Suprapubic skin (tissue), 4 donors: ENCODE measurements at places on chromosomes 6 and 20. TPM values are rescaled to one million over a fixed set of nuclear protein-coding genes. Genes with fewer than 3 reads are reported as not detected.

DNA sequence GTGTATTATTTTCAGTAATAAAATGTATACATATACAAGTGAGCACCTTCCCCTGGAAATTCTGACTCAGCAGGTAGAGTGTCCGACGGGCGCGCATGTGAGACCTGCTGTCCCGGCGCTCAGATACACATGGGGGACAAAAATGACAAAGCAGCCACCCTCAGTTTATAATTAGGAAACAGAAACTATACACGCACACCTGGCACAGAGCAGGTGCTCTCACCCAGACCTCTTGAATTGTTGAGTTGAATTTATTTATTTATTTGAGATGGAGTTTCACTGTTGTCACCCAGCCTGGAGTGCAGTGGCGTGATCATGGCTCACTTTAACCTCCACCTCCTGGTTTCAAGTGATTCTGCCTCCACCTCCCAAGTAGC lies 180.4 kb downstream of the ZDHHC14 start:
- no peaks in the 10 kb centered on the region for H3K4me1 ChIP-seq
- H3K27me3 ChIP-seq: no peaks in the 10 kb centered on the region
- no peak overlapping the region for H3K27ac ChIP-seq
- no peaks in the 10 kb centered on the region for H3K36me3 ChIP-seq
- H3K4me3 ChIP-seq: no peak overlapping the region
- no peak for DNase-seq

DNA sequence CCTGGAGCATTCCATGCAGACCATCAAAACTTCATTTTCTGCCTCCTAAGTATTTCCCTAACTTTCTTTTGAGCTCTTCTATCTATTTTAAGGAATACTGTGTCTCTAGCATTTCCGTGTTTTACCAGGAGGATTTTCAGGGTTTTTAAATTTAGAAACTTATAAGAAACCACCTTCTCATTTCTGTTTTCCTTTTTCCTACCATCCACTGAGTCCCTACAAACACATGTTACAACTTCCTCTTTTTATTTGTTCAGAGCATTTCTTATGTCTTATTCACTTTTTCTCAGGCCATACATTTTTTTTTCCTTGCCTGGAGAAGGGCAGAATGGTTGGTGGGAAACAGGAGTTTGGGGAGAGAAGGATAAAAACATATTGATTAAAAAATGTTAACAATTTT lies 130.0 kb upstream of the BMP5 start:
- H3K36me3 ChIP-seq: no peaks in the 10 kb centered on the region
- H3K4me1 ChIP-seq: no peaks in the 10 kb centered on the region
- no peak for DNase-seq
- no peaks in the 10 kb centered on the region for H3K27me3 ChIP-seq
- no peak overlapping the region for H3K4me3 ChIP-seq

- no peaks in the 10 kb centered on the region for H3K27me3 ChIP-seq
- no peak overlapping the region for H3K27ac ChIP-seq
- no peaks in the 10 kb centered on the region for H3K36me3 ChIP-seq
- H3K4me1 ChIP-seq: no peaks in the 10 kb centered on the region
- no peak for DNase-seq
These were observed 271.4 kb downstream of the DOK5 start for GRCh38 chr20:54746796-54747195.

GRCh38 chr20:49386848-49387580 lies 95.5 kb downstream of the KCNB1 start:
- H3K27me3 ChIP-seq: no peaks in the 10 kb centered on the region
- H3K27ac ChIP-seq: no peak overlapping the region
- no peak overlapping the region for H3K4me3 ChIP-seq
- DNase-seq: no peak
- no peaks in the 10 kb centered on the region for H3K36me3 ChIP-seq
- peaks cover 7% of the 10 kb centered on the region for H3K4me1 ChIP-seq

DNA sequence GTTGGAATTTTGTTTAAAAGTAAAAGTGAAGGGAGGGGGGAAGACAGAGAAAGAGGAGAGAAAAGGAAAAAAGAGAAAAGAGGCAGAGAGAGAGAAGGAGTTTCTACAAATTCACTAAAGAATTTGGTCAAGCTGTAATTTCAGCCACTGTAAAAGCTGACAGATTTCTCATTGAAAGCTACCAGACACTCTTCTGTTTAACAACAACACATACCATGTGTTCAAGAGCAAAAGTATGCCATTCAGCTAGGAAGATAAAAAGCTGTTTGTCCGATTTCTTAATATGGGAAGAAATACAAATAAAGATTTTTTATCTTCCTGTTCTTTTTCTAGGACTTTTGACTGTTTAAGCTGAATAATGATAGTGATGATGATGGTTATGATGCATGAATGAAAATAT lies 204.8 kb upstream of the RSPO3 start:
- no peaks in the 10 kb centered on the region for H3K36me3 ChIP-seq
- no peak overlapping the region for H3K27ac ChIP-seq
- DNase-seq: no peak

DNA sequence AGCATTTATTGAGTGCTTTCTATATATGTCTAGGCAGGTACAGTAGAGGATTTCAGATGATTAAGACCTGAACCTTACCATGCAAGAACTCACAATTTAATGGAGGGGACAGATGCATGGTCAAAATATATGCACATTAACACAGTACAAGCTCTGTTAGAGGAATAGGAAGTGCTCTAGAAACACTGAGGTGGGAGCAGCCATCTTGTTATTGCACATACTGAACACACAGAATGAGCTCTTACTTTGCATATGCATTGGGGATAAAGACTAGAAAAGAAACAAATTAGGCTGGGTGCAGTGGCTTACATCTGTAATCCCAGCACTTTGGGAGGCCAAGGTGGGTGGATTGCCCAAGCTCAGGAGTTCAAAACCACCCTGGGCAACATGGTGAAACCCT lies 438.3 kb downstream of the UTRN start:
- peaks cover 5% of the 10 kb centered on the region for H3K4me1 ChIP-seq
- DNase-seq: no peak
- H3K27ac ChIP-seq: no peak overlapping the region
- H3K4me3 ChIP-seq: no peak overlapping the region
- H3K36me3 ChIP-seq: no peaks in the 10 kb centered on the region
- no peaks in the 10 kb centered on the region for H3K27me3 ChIP-seq

GRCh38 chr6:157029980-157030690 lies 253.0 kb downstream of the ARID1B start:
- H3K4me3 ChIP-seq: no peak overlapping the region
- H3K4me1 ChIP-seq: peaks cover 26% of the 10 kb centered on the region
- no peaks in the 10 kb centered on the region for H3K36me3 ChIP-seq
- H3K27ac ChIP-seq: no peak overlapping the region

GRCh38 chr20:52738081-52738480 lies 234.1 kb upstream of the TSHZ2 start:
- H3K4me1 ChIP-seq: no peaks in the 10 kb centered on the region
- no peaks in the 10 kb centered on the region for H3K36me3 ChIP-seq
- H3K4me3 ChIP-seq: no peak overlapping the region
- H3K27me3 ChIP-seq: no peaks in the 10 kb centered on the region

- H3K27ac ChIP-seq: no peak overlapping the region
- H3K4me3 ChIP-seq: no peak overlapping the region
- peaks cover 18% of the 10 kb centered on the region for H3K4me1 ChIP-seq
- DNase-seq: no peak
- H3K27me3 ChIP-seq: no peaks in the 10 kb centered on the region
These were observed 3.1 kb upstream of the HINT3 start for GRCh38 chr6:125953502-125953875.

GRCh38 chr6:72968704-72969103 lies 256.6 kb downstream of the KHDC1L start:
- H3K4me1 ChIP-seq: no peaks in the 10 kb centered on the region
- no peak overlapping the region for H3K27ac ChIP-seq
- H3K36me3 ChIP-seq: no peaks in the 10 kb centered on the region

DNA sequence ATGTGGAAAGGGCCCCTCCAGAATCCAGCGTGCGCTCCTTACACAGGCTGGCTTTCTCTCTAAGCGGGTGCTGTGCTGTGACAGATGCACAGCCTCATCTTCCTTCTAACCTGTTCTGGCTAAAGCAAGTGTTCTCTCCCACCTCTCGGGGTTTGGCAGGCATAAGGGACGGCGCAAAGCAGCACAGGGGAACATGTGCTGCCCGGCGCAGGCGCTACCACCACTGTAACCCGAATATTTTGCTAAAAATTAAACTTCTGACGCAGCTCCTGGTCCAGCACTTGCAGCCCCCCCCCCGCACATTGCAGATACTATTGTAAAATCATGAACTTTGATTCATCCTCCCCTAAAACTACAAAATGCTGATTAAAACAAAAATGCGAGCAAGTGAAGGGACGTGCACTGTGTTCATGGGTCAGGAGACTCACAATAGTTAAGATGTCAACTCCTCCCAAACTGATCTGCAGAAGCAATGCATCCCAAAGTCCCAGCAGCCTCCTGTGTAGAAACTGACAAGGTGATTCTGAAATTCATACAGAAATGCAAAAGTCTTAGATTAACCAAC lies 43.0 kb downstream of the TAF4 start:
- no peak overlapping the region for H3K27ac ChIP-seq
- H3K36me3 ChIP-seq: no peaks in the 10 kb centered on the region
- DNase-seq: no peak
- no peaks in the 10 kb centered on the region for H3K27me3 ChIP-seq

DNA sequence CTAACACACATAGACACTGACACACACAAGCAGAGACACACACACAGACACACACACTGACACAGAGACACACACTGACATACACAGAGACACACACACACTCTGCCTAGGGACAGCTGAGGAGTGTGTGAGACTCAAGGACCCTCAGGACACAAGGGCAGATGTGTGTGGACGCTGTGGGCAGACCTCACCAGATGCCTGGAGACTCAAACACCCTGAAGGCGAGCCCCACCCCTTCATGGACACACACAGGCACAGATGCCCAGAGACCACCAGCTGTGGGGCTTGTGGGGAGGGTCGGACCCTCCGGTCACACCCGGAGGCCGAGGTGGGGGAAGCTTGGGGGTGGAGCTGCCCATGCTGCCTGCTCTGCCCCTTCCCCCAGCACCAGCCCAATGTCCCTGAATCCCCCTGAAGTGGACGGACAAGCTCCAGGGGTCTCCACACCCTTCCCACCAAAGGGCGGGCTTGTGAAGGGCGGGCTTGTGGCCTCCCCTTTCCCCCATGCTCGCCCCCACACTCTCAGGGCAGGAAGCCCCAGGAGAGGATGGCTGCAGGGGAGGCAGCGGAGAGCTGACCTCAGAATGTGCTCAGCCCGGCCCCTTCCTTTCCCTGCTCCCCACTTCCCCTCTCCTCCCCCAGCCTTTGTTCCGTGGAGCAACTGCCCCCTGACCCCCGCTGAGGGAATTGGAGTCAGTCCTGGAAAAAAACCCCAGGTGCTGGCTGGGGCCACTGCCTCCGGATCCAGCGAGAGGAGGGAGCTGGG lies 13.9 kb upstream of the ABHD16B start:
- DNase-seq: no peak
- H3K36me3 ChIP-seq: no peaks in the 10 kb centered on the region
- peaks cover 31% of the 10 kb centered on the region for H3K4me1 ChIP-seq
- H3K27me3 ChIP-seq: peaks cover 26% of the 10 kb centered on the region

DNA sequence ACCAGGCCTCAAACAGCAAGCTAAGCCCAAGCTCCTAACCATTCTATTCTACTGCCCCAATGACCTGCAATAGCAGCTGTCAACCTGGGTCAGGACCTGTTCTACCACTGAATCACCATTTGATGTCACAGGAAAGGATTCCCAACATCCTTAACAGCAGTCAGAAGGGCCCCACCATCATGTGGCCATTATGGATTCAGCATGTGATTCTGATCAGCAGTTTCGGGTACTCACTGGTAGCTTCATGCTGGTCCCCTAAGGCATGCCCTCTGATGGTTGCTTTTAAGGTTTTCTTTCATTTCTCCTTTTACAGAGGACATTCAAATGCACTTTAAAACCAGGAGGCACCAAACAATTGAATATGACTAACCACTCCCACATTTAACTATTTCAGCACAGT lies 37.3 kb upstream of the MAP7 start:
- peaks cover 22% of the 10 kb centered on the region for H3K36me3 ChIP-seq
- no peak for DNase-seq
- peaks cover 25% of the 10 kb centered on the region for H3K4me1 ChIP-seq
- no peaks in the 10 kb centered on the region for H3K27me3 ChIP-seq
- H3K4me3 ChIP-seq: no peak overlapping the region
- no peak overlapping the region for H3K27ac ChIP-seq

- H3K4me3 ChIP-seq: no peak overlapping the region
- H3K4me1 ChIP-seq: peaks cover 34% of the 10 kb centered on the region
- H3K36me3 ChIP-seq: no peaks in the 10 kb centered on the region
- no peak for DNase-seq
- H3K27me3 ChIP-seq: no peaks in the 10 kb centered on the region
These were observed 86.6 kb downstream of the JARID2 start for GRCh38 chr6:15332446-15332845.

DNA sequence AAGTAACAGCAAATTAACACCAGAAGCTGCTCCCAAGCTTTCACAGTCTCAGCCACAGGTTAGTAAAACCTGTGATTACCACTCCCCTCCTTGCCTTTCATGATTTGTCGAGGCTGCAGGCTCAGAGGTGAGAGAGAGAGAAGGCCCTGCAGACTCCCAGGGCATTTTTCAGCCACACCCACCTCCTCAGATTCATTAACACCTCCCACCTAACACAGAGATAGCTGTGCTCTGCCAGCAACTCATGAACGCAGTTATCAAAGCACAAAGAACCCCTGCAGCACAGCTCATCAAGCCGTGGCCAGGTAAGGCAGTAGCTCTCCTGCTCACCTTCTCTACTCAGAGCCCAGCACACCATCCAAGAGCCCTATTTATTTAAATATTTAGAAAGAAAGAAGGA lies 27.1 kb downstream of the F13A1 start:
- no peaks in the 10 kb centered on the region for H3K4me1 ChIP-seq
- H3K27me3 ChIP-seq: no peaks in the 10 kb centered on the region
- H3K36me3 ChIP-seq: no peaks in the 10 kb centered on the region

DNA sequence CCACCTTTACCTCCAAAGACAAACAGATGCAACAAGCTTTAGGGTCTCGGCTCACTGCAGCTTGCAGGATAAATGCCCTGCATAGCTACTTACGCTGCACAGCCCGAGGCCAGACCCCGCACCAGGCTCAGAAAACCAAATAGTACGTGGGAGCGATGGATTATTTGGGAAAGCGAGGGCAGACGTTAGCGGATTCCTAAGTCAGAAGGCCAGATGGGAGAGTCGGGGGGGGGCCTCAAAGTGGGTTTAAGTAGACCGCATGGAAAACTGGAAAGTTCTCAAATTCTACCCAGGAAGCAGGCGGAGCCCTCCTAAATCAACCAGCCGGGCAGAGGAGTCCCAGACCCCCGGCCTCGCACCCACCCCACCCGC lies 382 bp downstream of the SFT2D1 start:
- no peak for DNase-seq
- peak overlapping the region; percentile 87 for H3K4me3 ChIP-seq
- H3K36me3 ChIP-seq: peaks cover 7% of the 10 kb centered on the region

GRCh38 chr20:9040863-9041524 lies 27.9 kb upstream of the PLCB4 start:
- H3K27ac ChIP-seq: no peak overlapping the region
- no peaks in the 10 kb centered on the region for H3K27me3 ChIP-seq
- no peak overlapping the region for H3K4me3 ChIP-seq
- H3K4me1 ChIP-seq: no peaks in the 10 kb centered on the region
- no peaks in the 10 kb centered on the region for H3K36me3 ChIP-seq

The SRMS gene
- total RNA-seq: 1.3 TPM

The CPNE5 gene
- total RNA-seq: 1.2 TPM

The IL20RA gene
- 64.4 TPM for total RNA-seq

The MYB gene
- total RNA-seq: 8.3 TPM

The HLA-DMB gene
- total RNA-seq: 30.2 TPM

The SIGLEC1 gene
- 3.5 TPM for total RNA-seq

The MTFR2 gene
- 2.2 TPM for total RNA-seq

The LKAAEAR1 gene
- not detected for total RNA-seq

The TFAP2A gene
- 86.7 TPM for total RNA-seq

The EYA4 gene
- 3.4 TPM for total RNA-seq

The FAM217A gene
- not detected for total RNA-seq
